Upper lobe of right lung (tissue), 1 donor: ENCODE measurements at places on chromosomes 3 and 15.

DNA sequence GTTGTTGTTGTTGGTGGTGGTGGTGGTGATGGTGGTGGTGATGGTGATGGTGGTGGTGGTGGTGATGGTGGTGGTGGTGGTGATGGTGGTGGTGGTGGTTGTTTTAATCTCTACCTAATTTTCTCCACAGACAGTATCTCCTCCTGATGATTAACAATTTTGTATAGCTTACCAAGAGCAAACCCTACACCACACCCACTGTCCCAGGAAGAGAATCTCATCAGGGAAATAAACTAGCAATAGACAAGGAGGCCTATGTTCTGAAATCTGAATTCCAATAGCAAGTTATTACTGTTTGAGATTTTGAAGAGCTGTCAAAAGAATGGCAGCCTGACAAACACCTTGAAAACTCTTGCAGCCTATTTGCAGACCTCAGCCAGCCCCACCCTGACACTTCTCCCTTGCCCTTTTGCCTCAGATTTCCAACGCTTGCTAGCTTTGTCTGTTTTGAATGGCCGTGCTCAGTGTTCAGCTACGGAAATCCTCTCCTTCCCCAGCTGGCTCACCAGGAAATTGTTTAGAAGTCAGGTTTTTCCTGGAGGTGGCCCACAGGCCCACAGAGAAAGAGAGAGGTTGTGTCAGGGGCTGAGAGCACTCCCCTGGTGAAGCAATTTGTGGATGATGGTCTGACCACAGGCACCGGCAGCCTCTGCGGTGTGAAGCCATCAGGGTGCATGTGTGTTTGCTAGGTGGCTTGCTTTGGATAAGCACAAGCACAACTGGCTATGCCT, 101.6 kb downstream of the MAGI1 start:
- DNase-seq = no peak

GRCh38 chr3:178671377-178671776, 135.1 kb downstream of the KCNMB2 start:
- DNase-seq = no peak

GRCh38 chr15:45259796-45260195, 7.8 kb downstream of the SLC28A2 start:
- no peak for DNase-seq

DNA sequence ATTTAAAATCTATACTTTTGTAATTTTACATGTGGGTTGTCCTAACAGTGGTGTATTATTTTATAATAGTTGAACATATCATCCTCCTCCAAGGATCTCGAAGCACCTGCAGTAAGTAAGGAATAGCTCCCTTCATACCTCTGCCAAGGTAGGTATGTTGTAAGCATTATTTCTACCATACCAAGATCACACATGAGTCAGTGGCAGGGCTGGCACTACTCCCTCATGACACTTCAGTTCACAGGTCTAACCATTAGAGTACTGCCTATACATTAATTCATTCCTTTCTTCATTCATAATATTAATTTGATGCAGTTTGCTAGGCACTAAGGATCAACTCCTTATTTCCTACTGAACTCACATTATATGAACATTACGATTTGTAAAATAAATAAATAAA, 11.9 kb upstream of the LEKR1 start:
- DNase-seq = no peak

DNA sequence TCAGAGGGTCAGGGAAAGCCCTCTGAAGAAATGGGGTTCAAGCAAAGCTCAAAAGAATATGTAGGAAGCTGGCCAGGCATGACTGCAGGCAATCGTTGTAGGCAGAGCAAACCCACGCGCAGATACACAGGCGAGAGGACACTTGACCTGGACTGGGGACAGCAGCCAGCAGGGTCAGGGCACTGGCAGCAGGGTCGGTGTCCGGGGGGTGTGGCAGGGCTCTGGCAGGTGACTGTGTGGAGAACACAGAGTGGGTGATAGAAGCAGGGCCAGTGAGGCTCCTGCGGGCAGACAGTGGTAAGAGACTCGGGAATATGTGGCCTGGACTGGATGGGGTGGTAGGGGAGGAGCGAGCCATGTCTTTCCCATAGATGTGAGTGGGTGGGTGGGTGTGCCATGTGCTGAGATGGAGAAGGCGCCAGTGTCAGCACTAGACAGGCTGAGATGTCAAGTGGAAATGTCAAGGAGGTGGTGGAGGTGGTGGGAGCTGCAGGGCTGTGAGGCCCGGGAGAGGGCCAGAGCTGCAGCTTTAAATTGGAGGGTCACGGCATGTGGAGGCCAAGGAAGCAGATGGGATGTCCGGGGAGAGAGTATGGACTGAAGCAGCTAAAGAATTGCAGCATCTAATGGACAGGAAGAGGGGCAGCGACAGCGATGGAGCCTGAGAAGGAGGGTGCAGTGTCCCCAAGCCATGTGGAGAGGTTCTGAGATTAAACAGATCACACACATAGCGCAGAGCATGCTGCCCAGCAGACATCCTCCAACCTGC, 13.4 kb downstream of the TMEM43 start:
- DNase-seq = no peak

GRCh38 chr15:61075741-61076140, 153.4 kb downstream of the RORA start:
- DNase-seq = no peak

DNA sequence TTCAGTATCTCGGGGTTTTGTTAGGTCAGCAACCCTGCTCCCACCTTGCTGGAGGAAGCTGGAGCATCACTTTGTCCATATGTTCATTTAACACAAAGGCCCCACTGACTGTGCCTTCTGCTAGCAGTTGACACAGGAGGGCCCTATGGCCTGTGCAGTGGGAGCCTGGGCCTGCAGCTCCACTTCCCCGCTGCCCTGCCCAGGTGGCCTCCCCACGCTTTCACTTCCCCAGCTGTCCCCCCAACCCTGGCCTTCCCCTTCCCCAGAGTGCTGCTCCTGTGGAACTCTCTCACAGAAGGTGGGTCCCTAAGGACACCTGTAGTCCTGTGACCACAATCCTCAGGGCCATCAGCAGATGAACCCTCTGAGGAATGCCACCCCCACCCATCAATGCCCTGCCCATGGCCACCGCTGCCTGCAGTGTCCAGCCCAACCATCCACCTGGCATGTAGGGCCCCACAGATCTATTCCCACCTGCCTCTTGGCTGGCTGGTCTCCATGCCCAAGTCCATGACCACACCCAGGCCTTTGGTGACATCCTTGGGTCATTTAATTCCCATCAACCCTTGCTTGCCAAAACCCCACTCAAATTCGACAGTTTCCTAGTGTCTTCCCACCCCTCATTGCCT, 13.5 kb downstream of the TBC1D21 start:
- DNase-seq = peak; percentile 37
